ENCODE measurements at places on chromosomes 5 and 9.

- DNase-seq = no peak
Observed at GRCh38 chr5:77210964-77211690, 647 bp downstream of the PDE8B start.

GRCh38 chr5:116911074-116911473 is 336.5 kb upstream of the SEMA6A start:
- no peak for DNase-seq

DNA sequence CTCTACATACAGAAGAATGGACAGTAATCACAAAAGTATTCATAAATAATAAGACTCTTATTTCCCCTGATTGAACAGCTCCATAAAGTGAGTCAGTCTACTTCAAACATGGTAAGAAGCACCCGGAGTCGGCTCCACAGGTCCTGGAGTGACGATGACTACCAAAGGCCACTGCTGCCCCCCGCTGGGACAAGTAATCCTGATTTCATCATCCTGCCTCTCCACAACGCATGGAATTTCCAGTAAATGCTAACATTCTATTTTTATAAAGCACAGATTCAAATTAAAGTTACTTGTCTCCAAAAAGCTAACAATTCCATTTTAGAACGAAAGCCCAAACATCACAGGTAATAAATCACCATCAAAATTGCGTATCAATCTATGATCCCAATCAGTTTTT is 16.2 kb downstream of the ATPSCKMT start:
- no peak for DNase-seq

GRCh38 chr5:129973716-129974426 is 69.6 kb downstream of the CHSY3 start:
- DNase-seq = no peak

GRCh38 chr5:139896718-139897117 is 101.1 kb downstream of the PSD2 start:
- no peak for DNase-seq

- no peak for DNase-seq
Observed at GRCh38 chr5:37717613-37718431, 122.0 kb downstream of the GDNF start.

- DNase-seq = no peak
Observed at GRCh38 chr9:37144762-37145161, 24.4 kb downstream of the ZCCHC7 start.

DNA sequence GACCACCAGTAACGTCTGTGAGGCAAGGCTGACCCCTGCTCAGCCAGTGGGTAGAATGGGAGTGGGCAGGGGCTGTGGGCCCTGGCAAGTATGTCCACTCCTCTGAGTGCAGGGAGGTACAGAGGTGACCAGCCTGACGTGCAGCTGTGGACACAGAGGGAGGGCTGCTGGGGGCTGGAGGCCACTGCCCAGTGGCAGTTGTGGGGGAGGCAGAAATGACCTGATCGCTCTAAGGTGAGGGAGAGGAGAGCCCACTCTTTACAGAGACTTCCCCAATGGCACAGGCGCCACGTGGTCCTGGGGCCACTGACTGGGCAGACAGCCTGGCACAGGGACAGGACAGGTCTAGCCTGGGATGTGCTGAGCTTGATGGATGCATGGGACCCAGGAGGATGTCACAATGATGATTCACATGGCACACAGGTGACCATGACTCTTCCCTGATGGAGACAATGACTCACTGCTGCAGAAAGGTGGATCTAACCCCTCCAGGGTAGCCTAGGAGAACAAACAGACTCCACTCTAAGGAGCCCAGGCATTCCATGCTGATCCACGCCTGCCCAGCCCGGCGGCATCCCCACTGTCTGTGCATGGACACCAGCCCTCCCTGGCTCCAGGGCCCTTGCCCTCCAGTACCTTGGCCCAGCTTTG is 7.7 kb downstream of the LPCAT1 start:
- DNase-seq = no peak
